ENCODE measurements at places on chromosomes 5 and 9.

DNA sequence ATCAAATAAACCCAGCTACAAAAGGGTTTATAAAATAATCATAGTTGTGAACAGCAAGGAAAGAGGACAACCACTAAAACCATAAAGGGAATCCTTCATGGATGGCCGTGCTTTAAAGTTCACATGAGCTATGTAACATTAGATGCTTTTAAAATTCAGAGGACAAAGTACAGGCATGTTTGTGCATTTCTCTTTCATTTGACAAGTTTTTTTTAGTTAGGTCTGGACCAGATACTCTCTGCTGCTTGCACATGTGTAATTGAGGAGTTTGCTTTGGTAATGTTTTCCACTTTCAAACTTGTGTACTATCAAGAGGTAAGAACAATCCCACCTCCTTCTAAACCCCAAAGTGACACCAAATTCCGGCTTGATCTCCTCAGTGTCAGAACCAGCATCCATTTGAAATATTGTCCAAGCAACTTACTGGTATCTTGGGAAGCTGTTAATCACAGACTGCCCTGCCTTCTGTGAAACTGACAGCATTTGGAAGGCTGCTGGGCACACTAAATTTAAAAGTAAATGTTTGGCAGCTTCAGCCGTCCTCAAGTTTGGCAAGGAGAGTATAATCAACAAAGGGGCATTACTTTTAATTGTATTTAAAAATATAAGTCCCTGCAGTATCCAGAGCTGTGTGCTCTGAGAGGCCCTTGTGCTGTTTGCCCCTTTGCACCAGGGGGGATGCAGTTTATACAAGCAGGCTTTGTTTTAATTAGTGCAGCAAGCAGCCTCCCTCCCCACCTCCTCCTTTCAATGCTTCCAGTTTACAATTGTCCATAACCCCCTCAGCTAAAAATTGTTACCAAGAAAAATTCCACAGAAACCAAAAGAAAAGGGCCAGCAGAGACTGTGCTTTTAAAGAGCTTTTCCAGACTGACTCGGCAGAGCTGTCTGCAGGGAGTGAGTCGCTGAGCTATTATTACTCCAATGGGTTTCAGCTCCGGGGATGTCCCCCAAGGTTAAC, 328.3 kb upstream of the MPDZ start:
- DNase-seq: no peak

DNA sequence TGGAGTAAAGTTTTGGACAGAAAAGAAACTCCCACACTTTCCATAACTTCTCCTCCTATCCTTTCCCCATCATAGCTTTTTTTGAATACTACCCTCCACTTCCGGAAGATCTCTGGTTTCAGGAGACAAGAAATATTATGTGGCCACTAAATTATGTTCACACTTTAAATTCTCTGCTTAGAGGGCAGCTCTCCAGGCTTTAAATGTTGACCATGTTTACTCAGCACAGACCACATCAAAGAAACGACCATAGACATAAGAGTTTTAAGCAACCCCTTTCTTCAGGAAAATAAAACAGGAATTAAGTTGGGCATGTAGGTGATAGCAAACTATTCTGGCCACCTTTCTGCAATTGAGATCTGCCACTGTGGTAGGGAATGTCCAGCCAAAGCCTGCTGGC, 97.8 kb downstream of the PIK3R1 start:
- no peak for DNase-seq

DNA sequence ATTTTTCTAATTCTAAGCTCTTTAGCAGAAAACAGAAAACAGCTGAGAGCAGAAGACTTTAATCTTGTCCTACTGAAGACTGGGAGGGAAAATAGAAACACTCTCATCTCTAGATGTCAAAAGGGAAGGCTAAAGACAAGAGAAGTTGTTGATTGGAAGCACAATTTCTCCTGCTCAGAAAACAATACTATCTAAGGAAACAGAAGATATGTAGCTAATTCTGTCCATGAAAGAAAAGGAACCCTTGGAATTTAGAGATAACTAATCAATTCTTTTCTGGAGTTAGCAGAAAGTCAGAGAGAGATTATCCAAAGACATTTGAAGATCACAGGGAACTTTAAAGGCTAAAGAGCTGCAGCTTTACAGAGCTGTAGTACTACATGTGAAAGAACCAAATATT, 126.2 kb downstream of the HSD17B3 start:
- no peak for DNase-seq

DNA sequence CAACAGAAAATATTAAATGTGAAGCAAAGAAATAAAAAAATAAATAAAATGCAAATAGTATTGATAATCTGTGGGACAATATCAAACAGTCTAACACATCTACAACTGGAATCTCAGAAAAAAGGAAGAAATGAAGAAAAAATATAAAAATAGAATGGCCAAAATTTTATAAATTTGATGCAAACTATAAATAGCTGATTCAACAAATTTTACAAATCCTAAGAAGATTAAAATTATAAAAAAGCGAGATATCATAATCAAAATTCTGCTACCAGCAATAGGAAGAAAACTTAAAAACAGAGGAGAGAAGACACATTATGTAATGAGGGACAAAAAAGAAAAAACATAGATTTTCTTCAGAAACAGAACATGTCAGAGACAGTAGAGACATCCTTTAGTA, 129.2 kb upstream of the IRX1 start:
- no peak for DNase-seq

GRCh38 chr5:14776602-14777001, 95.0 kb downstream of the ANKH start:
- no peak for DNase-seq

- DNase-seq: no peak
Measured at GRCh38 chr9:119841016-119841415, 471.8 kb upstream of the BRINP1 start.

GRCh38 chr5:159655757-159656409, 260.4 kb upstream of the ADRA1B start:
- DNase-seq: no peak

- DNase-seq: no peak
Measured at GRCh38 chr5:72596956-72597355, 89.7 kb upstream of the ZNF366 start.

- no peak for DNase-seq
Measured at GRCh38 chr5:54603372-54603771, 85.8 kb downstream of the SNX18 start.

DNA sequence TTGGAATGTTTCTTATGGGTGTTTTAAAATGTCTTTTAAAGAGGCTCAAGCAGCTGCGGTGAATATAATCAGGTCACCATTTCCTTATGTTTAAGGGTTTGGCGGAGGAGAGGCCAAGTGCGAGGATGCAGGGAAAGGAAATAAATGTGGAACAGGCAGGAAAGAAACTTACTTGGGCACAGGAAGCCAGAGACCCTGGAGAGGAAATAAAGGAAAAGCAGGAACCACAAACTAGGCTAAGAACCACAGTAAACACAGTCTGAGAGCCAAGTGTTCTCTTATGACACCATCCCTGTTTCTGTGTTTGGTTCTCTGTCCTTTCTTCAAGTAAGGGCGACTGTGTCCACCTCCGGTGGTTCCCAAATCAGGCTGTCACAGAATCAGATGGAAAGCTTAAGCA, 166.5 kb downstream of the C9orf152 start:
- no peak for DNase-seq

- DNase-seq: no peak
Measured at GRCh38 chr9:8680658-8681057, 881.1 kb upstream of the DMAC1 start.

- no peak for DNase-seq
Measured at GRCh38 chr5:43348207-43348606, 35.0 kb upstream of the HMGCS1 start.

DNA sequence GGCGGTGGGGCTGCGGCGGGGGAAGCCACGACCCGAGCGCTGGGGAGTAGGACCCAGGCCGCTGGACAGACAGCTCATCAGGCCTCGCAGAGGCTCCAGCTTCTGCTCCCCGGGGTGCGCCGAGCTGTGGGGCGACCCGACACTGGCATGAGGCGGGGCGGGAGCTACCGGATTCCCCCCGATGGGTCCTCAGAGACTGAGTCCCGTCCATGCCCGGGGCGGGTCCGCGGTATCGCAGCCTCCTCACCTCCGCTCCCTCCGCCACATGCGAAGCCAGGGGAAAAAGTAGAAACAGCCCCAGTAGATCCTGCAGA, 2.6 kb upstream of the CCL27 start:
- DNase-seq: no peak

GRCh38 chr5:58188262-58188651, 271.6 kb downstream of the PLK2 start:
- DNase-seq: no peak

DNA sequence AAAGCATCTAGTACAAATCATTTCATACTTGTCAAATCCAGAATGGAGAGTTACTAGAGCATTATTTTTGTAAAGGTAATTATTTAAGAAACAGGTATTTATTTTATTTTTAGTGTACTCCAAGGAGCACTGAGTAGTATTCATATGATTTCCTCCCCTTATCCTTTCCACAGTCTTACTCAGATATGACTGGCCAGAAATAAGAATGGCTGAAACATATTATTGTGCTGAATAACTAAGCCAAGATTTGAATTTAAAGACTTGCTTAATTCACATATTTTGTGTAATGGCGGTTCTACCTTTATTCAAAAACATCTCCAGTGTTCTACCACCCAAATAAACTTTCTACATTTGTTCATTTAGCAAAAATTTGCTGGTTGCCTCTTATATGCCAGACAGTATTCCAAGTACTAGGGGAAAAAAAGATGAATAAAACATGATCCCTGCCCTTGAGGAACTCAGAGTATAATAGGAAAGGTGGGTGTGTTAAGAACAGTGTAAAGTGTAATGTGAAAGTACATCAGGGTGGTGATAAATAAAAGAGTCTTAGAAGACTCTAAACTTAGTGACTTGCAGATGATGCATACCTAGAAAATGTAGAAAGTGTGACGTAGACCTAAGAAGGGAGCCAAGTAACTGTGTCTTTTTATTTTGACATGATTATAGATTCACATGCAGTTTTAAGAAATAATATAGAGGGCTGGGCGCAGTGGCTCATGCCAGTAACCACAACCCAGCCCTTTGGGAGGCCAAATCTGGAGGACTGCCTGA, 110.4 kb upstream of the GRHPR start:
- no peak for DNase-seq

DNA sequence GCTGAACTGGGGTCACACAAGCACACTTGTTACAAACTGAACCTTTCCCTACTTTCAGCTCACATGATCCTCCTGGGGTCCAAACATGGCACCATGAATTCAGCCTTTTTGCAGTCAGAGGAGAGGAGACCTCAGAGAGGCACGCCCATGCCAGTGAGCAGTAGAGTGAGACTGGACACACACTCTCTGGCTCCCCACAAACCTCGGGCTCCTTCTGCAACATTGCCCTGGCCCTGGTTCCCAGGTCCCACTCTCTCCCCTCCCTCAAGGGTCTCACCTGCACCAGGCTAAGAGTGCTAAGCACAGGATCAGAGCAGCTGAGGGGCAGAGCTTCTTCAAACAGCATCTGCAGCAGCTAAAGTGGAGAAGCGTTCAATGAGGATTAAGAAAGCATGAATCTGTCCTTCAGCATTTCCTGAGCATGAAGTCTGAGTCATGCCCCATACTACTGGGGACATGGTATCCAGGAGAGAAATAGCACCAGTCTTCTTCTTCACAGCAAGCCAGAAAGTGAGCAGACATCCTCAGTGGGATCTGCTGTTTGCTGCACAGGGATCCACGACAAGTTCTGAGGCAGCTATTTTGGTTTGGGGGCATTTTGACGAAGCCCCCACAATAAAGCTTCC, 27.2 kb downstream of the SLC35A4 start:
- no peak for DNase-seq

GRCh38 chr9:124973807-124974206, 32.9 kb upstream of the GOLGA1 start:
- DNase-seq: no peak

DNA sequence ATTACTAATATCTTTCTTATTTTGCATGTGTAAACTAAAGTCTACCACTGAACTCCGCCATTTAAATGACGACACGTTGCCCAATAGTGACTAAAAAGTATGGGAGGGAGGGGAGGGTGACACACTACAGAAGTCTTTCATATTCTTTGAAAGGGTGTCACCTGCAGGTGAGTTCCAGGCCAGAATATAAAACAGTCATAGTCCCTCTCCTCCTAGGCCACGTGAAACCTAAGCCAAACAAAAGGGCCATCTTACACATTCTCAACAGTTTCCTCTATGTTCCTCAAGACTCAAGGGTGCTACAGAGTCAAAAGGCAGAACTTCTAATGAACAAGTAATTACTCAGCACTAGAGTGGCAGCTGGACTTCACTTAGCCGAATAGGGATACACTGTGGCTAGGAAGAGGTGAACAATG, 6.4 kb downstream of the CEMIP2 start:
- no peak for DNase-seq

GRCh38 chr5:138610415-138610917, 35.3 kb upstream of the HSPA9 start:
- no peak for DNase-seq

GRCh38 chr5:131513780-131514179, 121.2 kb downstream of the RAPGEF6 start:
- DNase-seq: no peak

GRCh38 chr5:133253070-133253469, 201.3 kb downstream of the HSPA4 start:
- no peak for DNase-seq

- no peak for DNase-seq
Measured at GRCh38 chr5:128271859-128272464, 188.4 kb downstream of the SLC12A2 start.

DNA sequence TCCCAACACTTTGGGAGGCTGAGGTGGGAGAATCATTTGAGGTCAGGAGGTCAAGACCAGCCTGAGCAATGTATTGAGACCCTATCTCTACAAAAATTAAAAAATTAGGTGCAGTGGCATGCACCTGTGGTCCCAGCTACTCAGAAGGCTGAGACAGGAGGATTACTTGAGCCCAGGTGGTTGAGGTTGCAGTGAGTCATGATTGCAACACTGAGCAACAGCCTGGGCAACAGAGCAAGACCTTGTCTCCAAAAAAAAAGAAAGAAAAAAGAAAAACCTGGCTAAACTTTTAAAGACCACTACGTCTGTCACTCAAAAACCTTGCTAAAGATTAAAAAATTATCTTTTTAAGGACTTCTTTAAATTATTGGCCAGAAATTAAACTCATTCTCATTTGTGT, 59.8 kb upstream of the ABCA1 start:
- DNase-seq: no peak

GRCh38 chr5:37603072-37603471, 224.0 kb downstream of the WDR70 start:
- DNase-seq: no peak

GRCh38 chr9:29039258-29039657, 1466.0 kb upstream of the C9orf72 start:
- no peak for DNase-seq
